ENCODE measurements at places on chromosomes 1 and 21.

- H3K27me3 ChIP-seq: no peaks in the 10 kb centered on the region
- H3K4me3 ChIP-seq: peak overlapping the region; percentile 95
- peak overlapping the region; percentile 39 for H3K27ac ChIP-seq
- H3K36me3 ChIP-seq: no peaks in the 10 kb centered on the region
These were observed 560 bp upstream of the CSDE1 start for GRCh38 chr1:114758256-114758832.

GRCh38 chr21:38037416-38037815 is 121.2 kb upstream of the KCNJ6 start:
- DNase-seq: no peak
- no peak overlapping the region for H3K27ac ChIP-seq
- no peaks in the 10 kb centered on the region for H3K4me1 ChIP-seq
- H3K4me3 ChIP-seq: no peak overlapping the region
- H3K27me3 ChIP-seq: no peaks in the 10 kb centered on the region

DNA sequence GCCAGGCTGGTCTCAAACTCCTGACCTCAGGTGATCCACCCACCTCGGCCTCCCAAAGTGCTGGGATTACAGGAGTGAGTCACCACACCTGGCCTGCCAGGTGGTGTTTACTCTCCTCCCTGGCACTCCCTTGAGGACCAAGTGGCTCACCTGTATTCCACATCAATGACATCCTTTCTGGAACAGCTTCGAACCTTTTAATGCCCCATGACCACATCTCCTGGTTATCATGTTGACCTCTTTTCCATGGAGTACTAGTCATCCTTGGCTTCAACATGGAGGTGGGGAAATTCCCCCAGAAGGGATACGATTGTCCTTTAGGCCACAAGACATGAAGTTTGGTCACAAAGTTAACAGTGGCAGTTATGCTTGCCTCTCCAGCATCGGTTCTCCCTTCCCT is 66.9 kb downstream of the CDC7 start:
- DNase-seq: no peak
- peaks cover 14% of the 10 kb centered on the region for H3K4me1 ChIP-seq
- H3K36me3 ChIP-seq: no peaks in the 10 kb centered on the region
- H3K27me3 ChIP-seq: no peaks in the 10 kb centered on the region

DNA sequence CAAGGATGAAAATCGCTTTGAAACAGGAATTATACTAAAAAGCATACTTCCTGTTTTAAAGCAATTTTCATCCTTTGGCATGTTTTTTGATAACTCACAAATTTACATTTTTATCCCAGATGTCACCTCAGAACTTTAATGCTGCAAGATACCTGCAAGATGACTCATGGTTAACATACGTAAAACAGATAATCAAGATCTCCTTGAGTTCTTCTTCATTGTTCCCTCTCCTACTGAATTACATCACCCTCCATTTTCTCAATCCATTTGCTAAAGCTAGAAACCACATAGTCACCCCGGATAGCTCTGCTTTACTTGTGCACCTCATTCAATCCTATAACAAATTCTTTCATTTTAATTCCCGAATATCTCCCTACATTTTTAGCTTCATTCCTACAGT is 1114.2 kb downstream of the PLA2G4A start:
- no peaks in the 10 kb centered on the region for H3K4me1 ChIP-seq
- H3K36me3 ChIP-seq: no peaks in the 10 kb centered on the region
- no peak for DNase-seq
- H3K27me3 ChIP-seq: no peaks in the 10 kb centered on the region

DNA sequence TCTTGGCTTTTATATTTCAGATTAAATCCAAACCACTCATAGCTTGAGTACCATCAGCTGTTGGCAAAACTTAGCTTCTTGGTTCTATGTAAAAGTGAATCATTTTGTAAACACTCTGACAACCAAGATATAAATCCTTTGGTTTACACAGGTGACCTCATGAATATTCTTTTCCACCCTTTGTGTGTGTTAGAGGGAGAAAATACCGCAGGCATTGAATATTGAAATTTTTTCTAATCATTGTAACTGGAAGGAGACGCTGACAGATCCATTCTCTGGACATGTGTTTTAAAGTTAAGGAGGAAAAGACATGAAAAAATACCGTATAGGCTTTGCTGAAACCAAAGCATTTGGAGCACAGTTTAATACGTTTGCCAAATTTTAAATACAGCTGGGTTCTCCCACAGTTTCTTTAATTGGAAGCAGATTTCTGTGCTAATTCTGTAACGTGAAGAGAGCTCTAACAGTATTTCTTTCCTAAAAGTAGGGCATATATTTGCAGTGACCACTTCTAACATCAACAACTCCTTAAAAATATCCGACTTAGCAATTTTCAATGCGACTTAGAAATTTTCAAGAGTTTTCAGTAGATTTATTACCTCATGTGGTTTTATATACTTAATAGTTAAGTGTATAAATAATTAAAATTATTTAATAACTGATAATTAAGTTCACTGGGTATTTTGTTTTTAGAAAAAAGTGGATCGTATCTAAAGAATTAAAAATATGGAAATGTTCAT is 388.2 kb downstream of the USP25 start:
- no peak overlapping the region for H3K27ac ChIP-seq
- DNase-seq: no peak
- H3K27me3 ChIP-seq: no peaks in the 10 kb centered on the region
- H3K4me1 ChIP-seq: no peaks in the 10 kb centered on the region
- no peak overlapping the region for H3K4me3 ChIP-seq

DNA sequence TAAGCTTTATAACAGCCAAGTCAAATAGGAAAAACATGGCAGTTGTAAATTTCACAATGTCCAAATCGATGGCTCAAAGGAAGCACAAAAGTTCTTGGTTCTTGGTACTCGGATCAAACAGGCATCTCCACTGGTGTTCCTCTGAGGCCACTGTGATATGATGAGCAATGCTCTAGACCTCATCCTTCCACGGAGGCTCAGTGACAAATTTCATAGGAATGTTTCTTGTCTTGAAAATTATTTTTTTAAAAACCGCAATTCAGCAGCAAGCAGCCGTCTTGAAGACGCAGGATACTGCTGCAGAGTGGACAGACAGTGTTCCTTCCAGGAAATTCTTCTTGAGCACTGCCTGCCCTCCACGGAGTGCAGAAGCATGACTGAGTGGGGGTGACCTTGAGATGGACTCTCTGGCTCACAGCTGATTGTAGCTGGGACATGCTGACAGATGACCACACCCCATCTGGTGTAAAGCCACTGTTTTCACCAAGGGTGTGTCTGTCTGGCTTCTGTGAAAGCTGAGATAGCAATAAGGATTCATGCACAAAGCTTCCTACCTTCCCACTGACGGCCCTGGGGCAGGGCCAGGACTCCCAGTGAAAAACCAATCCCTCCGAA is 61.9 kb downstream of the TIAM1 start:
- no peak overlapping the region for H3K4me3 ChIP-seq
- no peak overlapping the region for H3K27ac ChIP-seq
- H3K36me3 ChIP-seq: no peaks in the 10 kb centered on the region
- no peaks in the 10 kb centered on the region for H3K27me3 ChIP-seq
- no peak for DNase-seq

GRCh38 chr1:17523321-17524041 is 16.0 kb upstream of the ARHGEF10L start:
- no peak for DNase-seq
- no peaks in the 10 kb centered on the region for H3K36me3 ChIP-seq
- H3K4me1 ChIP-seq: peaks cover 8% of the 10 kb centered on the region
- H3K27ac ChIP-seq: no peak overlapping the region

- H3K4me3 ChIP-seq: no peak overlapping the region
- H3K27ac ChIP-seq: no peak overlapping the region
- DNase-seq: peak; percentile 82
- H3K27me3 ChIP-seq: peaks cover 29% of the 10 kb centered on the region
These were observed 10.6 kb upstream of the HLCS start for GRCh38 chr21:36976882-36977651.

- H3K36me3 ChIP-seq: no peaks in the 10 kb centered on the region
- no peak for DNase-seq
- H3K27ac ChIP-seq: no peak overlapping the region
- no peak overlapping the region for H3K4me3 ChIP-seq
- no peaks in the 10 kb centered on the region for H3K27me3 ChIP-seq
These were observed 146.4 kb upstream of the TIAM1 start for GRCh38 chr21:31490443-31490842.

DNA sequence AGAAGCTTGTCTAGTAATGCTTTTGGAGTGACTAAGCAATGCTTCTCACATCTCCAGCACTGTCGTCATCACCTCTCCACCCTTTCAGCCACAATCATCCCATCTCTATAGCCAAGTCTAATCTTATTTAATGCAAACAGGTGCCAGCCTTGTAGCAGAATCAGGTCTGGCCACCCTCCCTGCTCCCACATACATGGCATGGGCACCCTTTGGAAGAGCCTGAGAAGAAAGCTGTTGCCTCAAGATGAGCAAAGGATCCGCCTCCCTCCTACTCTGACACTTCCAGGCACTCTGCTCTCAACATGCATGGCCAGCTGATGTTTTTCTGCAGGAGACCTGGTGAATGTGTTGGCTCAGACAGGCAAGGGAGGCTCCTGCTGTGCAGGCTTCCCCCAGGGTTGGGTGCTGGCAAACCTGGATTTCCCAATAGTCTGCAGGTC is 113.1 kb upstream of the GRIK3 start:
- H3K4me3 ChIP-seq: no peak overlapping the region
- no peak for DNase-seq
- H3K27ac ChIP-seq: no peak overlapping the region
- no peaks in the 10 kb centered on the region for H3K4me1 ChIP-seq
- H3K27me3 ChIP-seq: peaks cover 19% of the 10 kb centered on the region

- DNase-seq: no peak
- peaks cover 15% of the 10 kb centered on the region for H3K27me3 ChIP-seq
- H3K4me1 ChIP-seq: no peaks in the 10 kb centered on the region
- H3K4me3 ChIP-seq: no peak overlapping the region
- H3K27ac ChIP-seq: no peak overlapping the region
These were observed 43.6 kb downstream of the FAAH start for GRCh38 chr1:46437723-46438122.

- H3K4me1 ChIP-seq: peaks cover 20% of the 10 kb centered on the region
- H3K27ac ChIP-seq: no peak overlapping the region
These were observed 894 bp downstream of the TCEA3 start for GRCh38 chr1:23423415-23424292.

DNA sequence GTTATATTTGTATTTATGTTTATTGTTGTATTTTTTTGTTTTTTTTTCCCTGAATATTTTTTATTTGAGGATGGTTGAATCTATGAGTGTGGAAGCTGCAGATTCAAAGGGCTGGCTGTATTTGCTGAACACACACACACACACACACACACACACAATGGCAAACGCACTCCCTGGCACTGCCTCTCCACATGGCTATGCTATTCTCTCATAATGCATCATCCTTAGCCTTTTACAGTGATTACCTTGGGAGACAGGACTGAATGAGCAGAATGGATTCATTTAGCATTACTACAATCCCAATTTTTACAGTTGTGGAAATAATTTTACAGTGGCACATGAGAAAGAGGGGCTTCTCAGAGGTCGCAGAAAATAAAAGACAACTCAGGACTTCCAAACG is 390.1 kb downstream of the PCP4 start:
- H3K36me3 ChIP-seq: no peaks in the 10 kb centered on the region
- DNase-seq: no peak
- no peaks in the 10 kb centered on the region for H3K4me1 ChIP-seq
- H3K4me3 ChIP-seq: no peak overlapping the region
- no peaks in the 10 kb centered on the region for H3K27me3 ChIP-seq

DNA sequence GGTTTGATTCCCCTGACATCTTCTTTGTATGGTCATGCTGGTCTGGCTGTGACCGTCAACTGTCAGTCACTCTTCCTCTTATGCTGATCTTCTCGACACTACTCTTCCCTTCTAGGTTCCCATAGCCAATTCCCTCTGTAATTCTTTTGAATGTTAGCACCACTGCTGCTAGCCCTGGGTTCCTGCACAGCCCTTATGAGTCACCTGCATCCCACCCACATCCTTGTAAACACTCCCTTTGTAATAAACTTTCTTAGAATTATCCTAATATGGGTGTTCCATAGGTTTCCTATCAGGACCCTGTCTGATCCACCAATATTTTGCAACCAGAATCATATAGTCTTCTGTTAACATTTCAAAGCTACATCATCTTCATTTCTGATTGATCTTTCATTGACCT is 37.1 kb downstream of the JUN start:
- H3K27me3 ChIP-seq: no peaks in the 10 kb centered on the region
- DNase-seq: no peak
- H3K27ac ChIP-seq: no peak overlapping the region
- no peak overlapping the region for H3K4me3 ChIP-seq
- no peaks in the 10 kb centered on the region for H3K4me1 ChIP-seq

- peaks cover 24% of the 10 kb centered on the region for H3K27me3 ChIP-seq
- H3K4me1 ChIP-seq: peaks cover 9% of the 10 kb centered on the region
- no peak for DNase-seq
- H3K27ac ChIP-seq: no peak overlapping the region
- H3K36me3 ChIP-seq: no peaks in the 10 kb centered on the region
These were observed 4.9 kb upstream of the LRRC3 start for GRCh38 chr21:44450402-44450801.

- no peak overlapping the region for H3K27ac ChIP-seq
- peaks cover 7% of the 10 kb centered on the region for H3K4me1 ChIP-seq
- peak; percentile 3 for DNase-seq
- H3K4me3 ChIP-seq: peak overlapping the region; percentile 2
- H3K36me3 ChIP-seq: no peaks in the 10 kb centered on the region
- no peaks in the 10 kb centered on the region for H3K27me3 ChIP-seq
These were observed 47.2 kb downstream of the SYCP1 start for GRCh38 chr1:114901814-114902213.

DNA sequence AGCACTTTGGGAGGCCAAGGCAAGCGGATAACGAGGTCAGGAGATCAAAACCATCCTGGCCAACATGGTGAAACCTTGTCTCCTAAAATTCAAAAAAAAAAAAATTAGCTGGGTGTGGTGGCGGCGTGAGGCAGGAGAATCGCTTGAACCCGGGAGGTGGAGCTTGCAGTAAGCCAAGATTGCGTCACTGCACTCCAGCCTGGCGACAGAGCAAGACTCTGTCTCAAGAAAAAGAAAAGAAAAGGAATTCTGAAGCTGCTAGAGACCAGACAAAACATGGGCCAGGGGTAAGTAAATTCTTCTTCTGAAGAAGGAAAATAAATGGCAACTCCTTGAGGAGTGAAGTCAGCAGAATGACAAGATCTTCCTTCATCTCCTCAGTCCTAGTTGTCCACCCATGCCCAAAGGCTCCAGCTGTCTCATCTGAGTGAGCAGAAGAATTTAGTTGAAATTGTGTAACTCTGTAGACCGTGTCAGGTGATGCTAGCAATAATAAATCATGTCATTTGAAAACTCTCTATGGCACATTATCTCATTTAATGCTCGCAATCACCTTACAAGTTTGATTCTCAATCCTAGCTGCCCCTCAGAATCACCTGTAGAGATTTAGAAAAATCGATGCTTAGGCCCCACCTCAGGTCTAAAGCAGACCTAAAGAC is 14.3 kb downstream of the PDZK1 start:
- no peak for DNase-seq
- no peaks in the 10 kb centered on the region for H3K36me3 ChIP-seq
- no peaks in the 10 kb centered on the region for H3K4me1 ChIP-seq
- no peak overlapping the region for H3K4me3 ChIP-seq
- no peak overlapping the region for H3K27ac ChIP-seq
- no peaks in the 10 kb centered on the region for H3K27me3 ChIP-seq

All from neural progenitor cell (in vitro differentiated cells).